ENCODE measurements at places on chromosomes 12 and 14.

- no peak for DNase-seq
Measured at GRCh38 chr12:59181196-59181777, 261.0 kb upstream of the LRIG3 start.

- DNase-seq, result no peak
Measured at GRCh38 chr14:23153851-23154796, 29.3 kb downstream of the SLC7A8 start.

- no peak for DNase-seq
Measured at GRCh38 chr12:90572778-90573177, 382.2 kb downstream of the CCER1 start.

DNA sequence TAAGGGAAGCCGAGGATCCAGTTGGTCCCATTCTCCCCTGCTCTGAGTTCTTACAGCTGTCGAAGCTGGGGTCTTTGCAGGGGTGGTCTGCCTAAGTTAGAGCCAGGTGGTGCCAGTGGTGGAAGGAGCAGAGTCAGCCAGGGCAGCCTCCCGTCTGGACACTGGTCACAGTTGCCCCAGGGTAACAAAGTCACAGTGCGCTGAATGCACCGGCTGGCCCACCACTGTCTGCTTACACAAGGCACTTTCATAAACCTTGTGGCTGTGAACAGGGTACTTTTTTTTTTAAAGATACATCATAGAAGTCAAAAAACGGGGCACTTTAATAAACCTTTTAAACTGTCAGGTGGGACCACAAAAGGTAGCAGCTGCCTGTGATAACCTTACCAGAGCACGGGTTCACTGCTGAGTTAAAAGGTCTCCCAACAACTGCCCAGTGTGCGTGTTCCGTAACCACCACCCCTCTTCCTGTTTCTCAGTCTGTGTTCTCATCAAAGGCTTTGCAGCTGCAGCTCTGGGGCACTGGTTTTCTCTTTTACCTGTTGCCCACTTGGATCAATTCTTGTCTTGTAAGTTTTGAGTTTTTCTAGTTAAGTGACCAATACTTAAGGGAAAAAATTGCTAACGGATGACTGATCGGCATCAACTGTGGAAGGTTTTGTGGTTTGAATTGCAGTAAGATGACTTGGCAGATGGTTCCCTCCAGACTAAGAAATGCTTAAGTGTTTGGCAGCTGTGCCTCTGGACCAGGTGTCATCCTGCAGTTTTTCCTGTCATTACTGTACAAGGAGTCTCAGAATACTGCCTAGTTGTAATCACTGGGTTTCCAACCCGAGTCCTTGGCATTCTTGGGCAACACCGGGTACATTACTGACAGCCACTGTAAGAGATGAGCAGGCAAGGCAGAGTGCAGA lies 55.9 kb downstream of the DYNC1H1 start:
- DNase-seq, result peak; percentile 5

DNA sequence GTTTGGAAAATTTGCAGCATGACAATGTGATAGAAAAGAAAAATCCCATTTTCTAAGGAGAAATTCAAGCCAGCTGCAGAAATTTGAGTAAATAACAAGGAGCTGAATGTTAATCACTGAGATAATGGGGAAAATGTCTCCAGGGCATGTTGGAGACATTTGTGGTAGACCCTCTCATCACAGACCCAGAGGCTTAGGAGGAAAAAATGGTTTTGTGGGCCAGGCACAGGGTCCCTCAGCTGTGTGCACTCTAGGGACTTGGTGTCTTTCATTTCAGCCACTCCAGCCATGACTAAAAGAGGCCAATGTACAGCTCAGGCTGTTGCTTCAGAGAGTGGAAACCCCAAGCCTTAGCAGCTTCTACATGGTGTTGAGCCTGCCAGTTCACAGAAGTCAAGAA lies 111.4 kb upstream of the SYT10 start:
- DNase-seq, result no peak

DNA sequence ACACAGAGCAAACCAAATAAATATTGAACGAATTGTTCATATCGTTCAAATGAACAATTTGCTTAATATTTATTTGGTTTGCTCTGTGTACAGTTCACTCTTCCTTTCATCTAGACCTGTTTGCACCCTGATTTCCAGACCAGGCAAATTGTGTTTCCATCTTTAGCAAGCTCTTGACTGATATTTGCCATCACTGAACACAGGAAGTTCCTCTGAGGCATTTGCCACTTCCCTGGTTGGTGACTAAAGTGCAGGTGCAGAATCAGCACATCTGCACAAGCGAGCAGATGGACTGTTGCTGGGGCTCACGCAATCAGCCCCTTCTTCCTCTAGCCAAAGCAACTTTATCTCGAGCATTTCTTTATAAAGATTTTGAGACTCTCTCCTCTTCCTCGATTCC lies 112.9 kb downstream of the DAAM1 start:
- no peak for DNase-seq

DNA sequence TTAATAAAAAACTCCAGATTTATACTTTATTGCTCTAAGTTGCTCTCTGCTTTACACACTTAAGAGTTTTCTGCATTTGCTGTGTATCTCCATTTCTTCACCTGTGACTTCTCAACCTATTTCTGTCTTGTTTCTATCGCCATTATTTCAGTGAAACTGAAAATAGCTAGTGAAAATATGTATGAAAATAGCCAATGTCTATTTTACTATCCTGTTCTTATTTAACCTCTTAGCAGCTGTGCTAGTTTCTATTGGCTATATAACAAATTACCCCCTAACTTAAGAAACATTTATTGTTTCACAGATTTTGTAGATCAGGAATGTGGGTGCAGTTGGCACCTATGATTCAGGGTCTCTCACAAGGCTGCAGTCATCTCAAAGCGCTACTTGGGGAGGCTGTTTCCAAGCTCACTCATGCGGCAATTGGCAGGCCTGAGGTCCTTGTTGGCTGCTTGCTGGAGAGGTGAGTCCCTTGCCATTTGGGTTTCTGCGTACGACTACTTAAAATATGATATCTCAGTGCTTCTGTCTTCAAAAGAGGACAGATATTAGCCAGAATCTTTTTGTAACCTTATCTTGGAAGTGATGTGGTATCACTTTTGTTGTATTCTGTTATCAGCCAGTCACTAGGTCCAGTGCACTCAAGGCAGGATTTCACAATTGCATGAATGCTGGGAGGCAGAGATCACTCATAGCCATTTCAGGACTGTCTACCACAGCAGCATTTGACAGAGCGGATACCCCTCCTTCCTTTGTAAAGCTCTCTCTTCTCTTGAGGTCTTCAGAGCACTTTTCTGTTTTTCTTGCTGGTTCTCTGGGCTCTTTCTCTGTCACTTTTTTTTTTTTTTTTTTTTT lies 7.2 kb downstream of the ERC1 start:
- no peak for DNase-seq

DNA sequence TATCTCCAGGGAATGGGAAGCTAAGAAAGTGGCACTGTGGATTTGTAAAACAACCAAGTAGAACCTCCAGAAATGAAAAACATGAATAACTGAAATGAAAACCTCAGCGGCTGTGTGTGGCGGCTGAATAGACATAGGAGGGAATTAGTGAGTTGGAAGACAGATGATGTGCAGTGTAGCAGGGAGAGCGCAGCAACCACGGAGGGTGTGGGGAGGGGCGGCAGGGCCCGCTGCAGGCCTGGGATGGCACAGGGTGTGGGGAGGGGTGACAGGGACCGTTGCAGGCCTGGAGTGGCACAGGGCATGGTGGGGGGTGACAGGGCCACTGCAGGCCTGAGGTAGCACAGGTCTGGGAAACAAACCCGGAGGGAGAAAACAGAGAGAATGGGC lies 51.1 kb downstream of the BEGAIN start:
- DNase-seq, result no peak

- DNase-seq, result no peak
Measured at GRCh38 chr12:65759735-65760134, 64.5 kb upstream of the HMGA2 start.

GRCh38 chr14:83320837-83321236 lies 1787.2 kb upstream of the SEL1L start:
- DNase-seq, result no peak

DNA sequence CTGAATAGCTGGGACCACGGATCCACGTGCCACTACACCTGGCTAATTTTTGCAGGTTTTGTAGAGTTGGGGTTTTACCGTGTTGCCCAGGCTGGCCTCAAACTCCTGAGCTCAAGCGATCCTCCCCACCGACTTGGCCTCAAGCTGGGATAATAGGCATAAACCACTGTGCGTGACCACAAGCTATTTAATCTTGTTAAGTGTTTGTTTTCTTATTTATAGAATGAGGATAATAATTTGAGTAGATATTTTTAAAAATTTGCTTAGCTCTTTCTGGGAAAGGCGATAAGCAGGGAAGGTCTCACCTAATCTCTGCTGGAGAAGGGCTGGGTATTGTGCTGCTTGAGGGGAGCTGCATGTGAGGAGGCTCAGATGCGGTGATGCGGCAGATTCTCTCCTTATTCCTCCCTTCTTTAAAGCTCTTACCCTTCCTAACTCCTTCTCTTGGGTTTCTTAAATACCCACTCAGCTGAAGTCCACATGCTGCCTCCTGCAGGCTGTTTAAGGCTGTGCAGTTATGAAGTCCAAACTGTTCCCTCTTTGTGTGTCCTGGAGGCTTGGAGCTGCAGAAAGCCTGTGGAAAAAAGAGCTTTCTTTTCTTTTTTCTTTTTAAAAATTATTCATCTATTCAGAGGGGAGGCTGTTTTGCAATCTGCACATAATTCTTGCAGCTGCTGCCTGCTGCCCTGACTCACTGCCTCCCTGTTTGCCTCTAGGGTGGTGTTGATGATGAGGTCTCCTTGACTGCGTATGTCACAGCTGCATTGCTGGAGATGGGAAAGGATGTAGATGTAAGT lies 37.9 kb downstream of the A2ML1 start:
- DNase-seq, result no peak

DNA sequence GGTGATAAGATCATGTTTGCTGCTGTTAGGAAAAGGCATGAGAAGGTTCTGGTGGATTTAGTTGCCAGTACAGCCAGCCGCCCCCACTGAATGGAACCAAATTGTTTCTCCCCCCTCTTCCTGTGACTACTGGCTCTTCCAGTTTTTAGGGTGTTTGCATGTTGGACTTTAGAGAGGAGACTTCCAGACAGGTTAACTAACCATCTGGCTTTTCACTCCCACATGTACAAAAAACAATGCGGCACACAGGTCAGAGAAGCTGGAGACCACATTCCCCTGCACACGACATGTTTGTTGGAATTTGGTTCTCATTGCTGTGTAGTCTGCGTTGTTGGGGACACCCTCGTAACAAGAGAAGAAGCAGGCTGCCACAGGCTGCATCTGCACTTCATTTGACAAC lies 103.9 kb upstream of the TMEM132C start:
- DNase-seq, result no peak

DNA sequence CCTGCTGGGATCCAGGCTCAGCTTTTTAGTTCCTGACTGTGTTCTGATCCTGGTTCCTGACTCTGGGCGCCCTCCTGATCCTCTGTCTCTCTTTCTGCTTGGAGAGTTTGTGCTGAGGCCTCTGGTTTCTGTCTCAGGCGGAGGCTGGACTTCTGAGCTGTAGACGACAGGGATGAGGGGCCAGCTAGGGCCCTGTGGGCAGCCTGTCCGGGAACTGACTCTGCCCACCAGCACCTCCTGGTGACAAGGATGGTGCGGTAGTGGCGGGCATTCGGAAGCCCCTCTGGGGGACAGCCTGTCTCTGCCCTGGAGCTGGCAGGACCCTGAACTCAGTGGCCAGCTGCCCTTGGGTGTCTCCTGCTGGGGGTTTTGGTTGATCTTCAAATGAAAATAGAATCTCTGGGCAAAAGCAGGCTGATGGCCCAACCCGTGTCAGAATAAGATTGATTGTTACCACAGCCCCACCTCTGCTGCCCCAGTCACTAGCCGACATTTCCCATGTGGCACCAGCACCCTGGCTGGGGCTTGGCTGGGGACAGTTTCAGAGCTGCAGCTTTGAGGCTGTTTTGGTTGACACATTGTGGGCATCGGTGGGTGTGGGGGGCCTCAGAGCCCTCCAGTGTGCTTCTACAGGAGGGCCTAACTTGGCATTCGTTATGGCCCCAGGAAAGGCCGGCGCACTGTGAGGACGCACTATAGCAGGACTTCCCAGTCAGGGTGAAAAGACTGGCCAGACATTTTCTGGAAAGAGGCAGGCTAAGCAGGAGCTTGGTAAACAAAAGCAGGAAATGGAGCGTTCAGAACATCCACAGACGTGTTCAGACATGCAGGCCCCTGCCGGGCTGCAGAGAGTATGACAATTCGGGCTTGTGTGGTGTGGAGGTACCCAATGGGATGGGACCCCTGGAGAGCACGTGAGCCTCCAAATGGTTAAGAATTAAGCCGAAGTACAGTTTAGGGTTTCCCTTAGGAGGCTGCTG lies 16.2 kb downstream of the KRT80 start:
- no peak for DNase-seq

DNA sequence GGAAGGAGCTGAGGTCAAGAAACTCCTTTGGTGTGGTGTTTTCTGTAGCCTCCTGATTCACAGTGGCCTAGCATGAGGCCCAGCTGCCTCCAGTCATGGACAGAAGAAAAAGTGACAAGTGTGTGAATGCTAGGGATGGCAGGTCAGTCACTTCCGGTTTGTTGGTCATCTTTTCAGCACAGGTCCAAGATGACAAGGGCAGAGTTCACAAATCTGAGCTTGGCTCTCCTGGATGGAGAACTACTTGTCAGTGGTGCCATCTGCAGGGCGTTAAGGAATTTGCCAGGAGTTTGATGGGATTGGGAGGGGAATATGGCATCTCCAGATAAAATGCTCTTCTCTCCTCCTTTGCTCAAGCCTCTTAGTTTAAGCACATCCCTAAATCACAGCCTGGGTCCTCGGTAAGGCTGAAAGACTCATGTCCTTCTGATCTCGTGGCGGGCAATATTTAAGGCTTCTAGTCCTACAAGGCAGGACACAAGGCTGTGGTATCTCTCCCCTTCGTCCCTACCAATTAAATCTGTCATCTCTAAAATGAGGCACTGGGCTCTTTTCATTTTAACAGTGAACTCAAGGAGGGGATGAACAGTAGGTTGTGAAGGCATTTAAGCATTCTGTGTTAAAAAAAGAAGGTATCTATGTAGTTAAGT lies 10.0 kb downstream of the TUBA1B start:
- DNase-seq, result no peak

DNA sequence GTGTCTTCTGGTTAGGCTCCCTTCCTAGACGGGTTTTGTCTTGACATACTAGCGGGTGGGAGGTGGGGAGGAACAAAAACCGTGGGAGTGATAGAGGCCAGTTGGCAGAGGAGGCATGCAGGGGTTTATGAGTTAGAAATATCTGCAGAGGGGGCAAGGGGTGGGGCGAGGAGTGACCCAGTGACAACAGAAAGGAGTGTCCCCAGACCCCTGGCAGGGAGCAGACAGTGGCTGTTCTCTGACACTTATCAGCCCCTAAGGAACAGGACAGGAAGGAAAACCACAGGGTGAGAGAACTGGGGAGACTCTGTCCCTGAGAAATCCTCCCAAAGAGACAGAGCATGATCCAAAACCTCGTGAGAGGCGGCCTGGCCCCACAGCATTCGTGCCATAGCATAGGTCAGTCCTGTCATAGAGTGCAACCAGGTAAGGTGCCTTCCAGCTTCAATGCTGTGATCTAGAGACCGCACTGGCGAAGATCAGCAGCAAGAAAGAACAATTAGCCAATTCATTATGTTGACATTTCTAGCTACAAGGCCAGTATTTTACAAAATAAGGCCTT lies 141.4 kb downstream of the CRADD start:
- no peak for DNase-seq

GRCh38 chr12:64229240-64229639 lies 7.1 kb upstream of the KICS2 start:
- no peak for DNase-seq

Measured in activated naive CD4-positive, alpha-beta T cell (primary cell).